HTR-8/SVneo (cell line): ENCODE measurements at places on chromosomes 7 and 10.

- DNase-seq = no peak
Observed at GRCh38 chr7:46610746-46611145, 689.7 kb upstream of the IGFBP3 start.

GRCh38 chr7:69259445-69259844 is 338.8 kb upstream of the AUTS2 start:
- DNase-seq = no peak

GRCh38 chr7:37598824-37599223 is 84.7 kb upstream of the GPR141 start:
- DNase-seq = no peak

- no peak for DNase-seq
Observed at GRCh38 chr10:56035489-56035888, 325.6 kb downstream of the ZWINT start.

GRCh38 chr7:157139111-157139809 is 534 bp downstream of the UBE3C start:
- no peak for DNase-seq

DNA sequence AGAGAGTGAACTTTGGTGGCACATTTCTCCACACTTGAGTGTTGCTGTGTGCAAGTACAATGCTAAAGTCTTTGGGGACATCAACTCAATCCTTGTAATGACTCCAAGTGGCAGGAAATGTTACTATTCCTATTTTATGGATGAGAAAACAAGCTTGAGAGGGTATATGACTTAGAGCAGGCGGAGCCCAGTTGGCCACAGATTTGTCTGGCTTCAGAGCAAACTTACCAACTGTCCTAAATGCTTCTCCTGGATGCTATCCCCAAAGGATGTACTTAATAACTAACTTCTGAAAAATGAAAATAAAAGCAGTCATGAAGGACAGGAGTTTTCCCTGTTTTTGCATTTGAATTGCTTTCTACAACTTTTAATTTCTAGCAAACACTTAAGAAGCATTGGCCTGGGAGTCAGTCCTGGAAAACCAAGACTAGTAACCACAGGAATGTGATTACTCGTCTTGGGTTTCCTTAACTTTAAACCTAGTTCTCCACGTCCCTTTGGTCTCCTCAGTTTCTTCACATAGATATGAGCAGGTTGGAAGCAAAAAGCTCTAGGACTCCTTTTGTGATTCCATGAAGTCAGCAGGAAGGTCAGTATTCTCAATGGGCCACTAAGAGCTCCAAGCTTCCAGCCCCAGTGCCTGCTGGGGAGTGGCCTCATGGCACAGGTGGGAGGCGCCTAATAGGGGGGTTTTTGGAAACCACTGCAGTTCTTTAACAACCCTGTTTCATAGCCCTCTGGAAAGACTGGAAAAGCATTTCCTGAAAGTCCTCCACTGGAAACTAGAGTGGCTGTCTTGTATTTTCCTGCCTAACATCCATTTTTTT is 140.8 kb downstream of the GLCCI1 start:
- DNase-seq = no peak

- no peak for DNase-seq
Observed at GRCh38 chr7:104895522-104896236, 118.3 kb upstream of the KMT2E start.

DNA sequence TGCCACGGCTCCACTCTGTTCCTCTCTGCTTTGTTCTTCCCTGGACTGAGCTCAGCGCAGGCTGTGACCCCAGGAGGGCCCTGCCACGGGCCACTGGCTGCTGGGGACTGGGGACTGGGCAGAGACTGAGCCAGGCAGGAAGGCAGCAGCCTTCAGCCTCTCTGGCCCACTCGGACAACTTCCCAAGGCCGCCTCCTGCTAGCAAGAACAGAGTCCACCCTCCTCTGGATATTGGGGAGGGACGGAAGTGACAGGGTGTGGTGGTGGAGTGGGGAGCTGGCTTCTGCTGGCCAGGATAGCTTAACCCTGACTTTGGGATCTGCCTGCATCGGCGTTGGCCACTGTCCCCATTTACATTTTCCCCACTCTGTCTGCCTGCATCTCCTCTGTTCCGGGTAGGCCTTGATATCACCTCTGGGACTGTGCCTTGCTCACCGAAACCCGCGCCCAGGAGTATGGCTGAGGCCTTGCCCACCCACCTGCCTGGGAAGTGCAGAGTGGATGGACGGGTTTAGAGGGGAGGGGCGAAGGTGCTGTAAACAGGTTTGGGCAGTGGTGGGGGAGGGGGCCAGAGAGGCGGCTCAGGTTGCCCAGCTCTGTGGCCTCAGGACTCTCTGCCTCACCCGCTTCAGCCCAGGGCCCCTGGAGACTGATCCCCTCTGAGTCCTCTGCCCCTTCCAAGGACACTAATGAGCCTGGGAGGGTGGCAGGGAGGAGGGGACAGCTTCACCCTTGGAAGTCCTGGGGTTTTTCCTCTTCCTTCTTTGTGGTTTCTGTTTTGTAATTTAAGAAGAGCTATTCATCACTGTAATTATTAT is 1.2 kb downstream of the CLDN4 start:
- DNase-seq = no peak

GRCh38 chr10:105288026-105288425 is 646.9 kb downstream of the SORCS3 start:
- no peak for DNase-seq

GRCh38 chr10:19412531-19412930 is 363.9 kb downstream of the MALRD1 start:
- no peak for DNase-seq

- DNase-seq = no peak
Observed at GRCh38 chr7:91046322-91047089, 217.7 kb upstream of the FZD1 start.

DNA sequence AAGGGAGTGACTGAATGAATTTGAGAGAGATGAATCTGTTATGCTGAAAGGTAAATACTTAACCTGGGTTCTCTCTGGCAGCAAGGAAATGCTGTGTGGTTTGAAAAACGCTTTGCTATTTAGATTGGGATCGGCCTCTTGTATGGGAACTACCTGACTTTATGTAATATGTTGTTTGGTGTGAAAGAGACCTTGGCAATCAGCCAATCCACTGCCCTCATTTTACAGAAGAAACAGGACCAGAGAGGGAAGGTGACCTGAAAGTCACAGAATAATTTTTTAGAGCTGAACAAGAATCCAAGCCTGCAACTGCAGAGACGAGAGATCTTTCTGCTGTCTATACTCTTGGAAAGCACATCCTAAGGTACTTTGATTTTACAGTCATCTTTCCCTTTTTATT is 1.0 kb downstream of the BUD31 start:
- no peak for DNase-seq

- DNase-seq = no peak
Observed at GRCh38 chr10:71829171-71829570, 21.9 kb downstream of the PSAP start.

DNA sequence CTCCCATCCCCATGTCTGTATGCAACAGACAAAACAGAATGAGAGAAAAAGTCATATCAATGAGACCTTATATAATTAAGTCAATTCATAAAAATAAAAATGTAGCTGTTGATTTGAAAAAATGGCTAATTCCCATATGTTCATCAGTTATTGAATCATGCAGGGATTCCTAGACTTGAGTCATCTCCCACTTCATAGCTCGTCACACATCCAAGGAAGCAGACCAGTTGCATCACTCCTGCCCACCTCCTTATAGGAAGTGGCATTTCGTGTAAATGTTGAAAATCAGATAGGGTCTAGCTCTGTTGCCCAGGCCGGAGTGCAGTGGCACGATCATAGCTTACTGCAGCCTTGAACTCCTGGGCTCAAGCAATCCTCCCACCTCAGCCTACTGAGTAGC is 56.1 kb upstream of the SH2B2 start:
- no peak for DNase-seq
